NCI-H748 treated with DMSO at 0.1 percent for 48 hours (cell line): ENCODE measurements at places on chromosomes 3 and 15.

DNA sequence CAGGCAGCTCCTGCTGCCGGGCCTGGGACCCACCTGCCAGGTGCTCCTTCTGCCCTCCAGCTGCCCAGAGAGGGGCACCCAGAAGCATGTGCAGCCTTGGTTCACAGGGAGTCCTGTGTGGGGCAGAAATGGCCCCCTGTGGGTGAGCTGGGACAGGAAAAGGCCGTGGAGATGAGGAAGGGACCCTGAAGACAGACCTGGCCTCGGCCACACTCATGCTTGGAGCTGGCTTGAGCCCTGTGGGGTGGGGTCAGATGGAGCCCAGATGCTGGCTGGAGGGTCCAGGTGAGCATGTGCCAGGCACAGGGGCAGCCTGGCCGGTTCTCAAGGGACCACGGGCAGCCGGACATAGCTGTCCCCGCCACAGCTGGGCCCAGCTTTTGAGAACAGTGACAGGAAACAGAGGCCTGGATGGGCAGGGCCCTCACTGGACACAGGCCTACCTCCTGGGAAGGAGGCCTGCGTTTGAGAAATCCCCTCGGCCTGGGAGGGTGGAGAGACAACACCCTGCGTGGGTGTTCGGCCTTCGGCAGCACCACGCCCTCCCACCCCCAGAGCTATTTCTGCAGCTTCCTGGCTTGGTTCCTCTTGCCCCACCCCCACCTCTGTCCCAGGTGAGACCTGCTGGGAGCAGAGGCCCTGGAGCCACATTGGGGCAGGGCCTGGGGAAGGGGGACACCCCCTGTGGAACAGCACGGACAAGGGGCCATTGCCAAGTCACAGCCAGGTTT is 132.6 kb upstream of the MEF2A start:
- DNase-seq = no peak

GRCh38 chr3:161220850-161221753 is at the start of gene NMD3:
NMD3 (plus strand) TSS chr3:161221311; CDS start chr3:161222014, 703 bp downstream.
- DNase-seq = peak; percentile 62

DNA sequence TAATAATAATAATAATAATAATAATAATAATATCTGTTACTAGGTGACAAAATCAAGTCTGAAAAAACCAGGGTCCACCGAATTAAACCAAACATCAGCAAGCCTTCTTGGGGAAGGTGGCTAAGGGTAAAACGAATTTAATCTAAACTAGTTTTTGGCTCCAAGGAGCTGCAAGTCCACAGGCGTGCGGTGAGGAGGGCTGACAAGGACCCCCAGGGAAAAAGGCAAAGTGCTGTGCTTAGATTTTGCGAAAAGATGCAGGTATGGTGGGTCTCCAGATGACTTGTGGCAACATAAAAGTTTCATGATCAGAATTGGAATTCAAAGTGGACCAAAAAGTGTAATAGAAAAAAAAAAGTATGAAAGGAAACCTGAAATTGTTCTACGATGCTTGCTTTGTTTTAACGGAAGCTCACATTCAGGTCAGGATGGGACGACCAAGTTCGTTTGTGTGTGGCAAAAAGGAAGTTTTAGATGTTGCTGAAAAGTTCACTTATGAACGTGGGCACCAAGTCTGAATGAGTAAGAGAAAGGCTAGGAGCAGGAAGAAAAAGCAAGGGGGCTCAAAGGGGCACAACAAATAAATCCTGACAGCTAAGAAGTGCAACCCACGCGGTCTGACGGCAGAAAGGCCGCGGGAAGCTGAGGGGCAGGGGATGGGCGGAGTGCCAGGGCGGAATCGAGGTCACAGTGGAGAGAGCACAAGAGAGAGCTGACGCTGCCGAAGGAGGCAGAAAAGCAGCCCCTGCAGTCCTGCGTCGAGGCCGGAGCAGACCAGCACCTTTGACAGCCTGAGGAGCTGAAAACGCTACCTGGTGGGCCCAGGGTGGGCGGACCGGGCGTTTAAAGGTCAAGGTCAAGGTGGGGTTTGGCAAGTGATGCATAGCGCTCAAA is 1.1 kb downstream of the WDR82 start:
- no peak for DNase-seq

- no peak for DNase-seq
Observed at GRCh38 chr3:125165189-125165947, 47.2 kb downstream of the SLC12A8 start.

DNA sequence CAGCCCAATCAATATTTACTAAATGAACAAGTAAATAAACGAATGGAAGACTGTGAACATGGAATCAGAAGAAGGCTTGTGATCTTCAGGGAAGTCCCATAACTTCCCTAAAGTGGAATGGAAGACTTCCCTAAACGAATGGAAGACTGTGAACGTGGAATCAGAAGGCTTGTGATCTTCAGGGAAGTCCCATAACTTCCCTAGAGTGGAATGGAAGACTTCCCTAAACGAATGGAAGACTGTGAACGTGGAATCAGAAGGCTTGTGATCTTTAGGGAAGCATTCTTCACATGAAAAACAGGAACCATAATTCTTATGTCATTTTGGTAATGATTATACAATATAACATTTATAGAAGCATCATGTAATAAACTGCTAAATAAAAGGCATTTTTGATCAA is 38.8 kb downstream of the EOGT start:
- DNase-seq = no peak

DNA sequence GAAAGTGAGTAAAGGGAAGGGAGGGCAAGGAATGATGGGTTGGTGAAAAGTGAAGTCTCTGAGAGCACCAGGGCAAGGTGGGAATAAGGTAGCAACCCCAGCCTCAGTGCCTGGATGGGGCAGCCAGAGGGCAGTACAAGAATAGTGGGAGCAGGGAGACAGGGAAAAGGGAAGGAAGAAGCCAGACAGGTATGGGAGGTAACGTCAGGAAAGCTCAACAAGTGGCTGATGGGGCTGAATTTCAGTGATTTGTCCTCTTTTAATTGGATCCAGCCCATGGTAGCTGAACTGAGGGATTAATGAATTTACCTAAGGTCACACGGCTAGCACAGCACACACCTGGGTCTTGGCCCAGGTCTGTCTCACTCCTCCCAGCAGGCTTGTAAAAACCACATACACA is 12.6 kb downstream of the RORA start:
- DNase-seq = no peak

DNA sequence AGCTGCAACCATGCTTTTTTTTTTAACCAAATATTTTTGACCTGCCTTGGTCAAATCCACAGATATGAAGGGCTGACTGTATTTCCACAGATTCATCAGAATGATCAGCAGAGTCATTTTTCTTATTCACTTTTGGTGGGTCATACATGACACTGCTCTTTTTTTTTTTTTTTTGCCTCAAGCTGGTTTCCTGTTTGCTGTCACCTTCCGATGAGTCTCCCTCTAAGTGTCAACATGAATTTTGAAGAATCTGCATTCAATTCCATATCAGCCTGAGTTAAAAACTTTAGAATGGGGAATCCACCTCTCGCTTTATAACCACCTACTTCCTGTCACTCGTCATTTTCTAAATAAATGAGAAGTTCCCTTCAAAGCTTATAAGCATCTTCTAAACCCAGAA is 2.2 kb upstream of the SLC12A8 start:
- DNase-seq = no peak

DNA sequence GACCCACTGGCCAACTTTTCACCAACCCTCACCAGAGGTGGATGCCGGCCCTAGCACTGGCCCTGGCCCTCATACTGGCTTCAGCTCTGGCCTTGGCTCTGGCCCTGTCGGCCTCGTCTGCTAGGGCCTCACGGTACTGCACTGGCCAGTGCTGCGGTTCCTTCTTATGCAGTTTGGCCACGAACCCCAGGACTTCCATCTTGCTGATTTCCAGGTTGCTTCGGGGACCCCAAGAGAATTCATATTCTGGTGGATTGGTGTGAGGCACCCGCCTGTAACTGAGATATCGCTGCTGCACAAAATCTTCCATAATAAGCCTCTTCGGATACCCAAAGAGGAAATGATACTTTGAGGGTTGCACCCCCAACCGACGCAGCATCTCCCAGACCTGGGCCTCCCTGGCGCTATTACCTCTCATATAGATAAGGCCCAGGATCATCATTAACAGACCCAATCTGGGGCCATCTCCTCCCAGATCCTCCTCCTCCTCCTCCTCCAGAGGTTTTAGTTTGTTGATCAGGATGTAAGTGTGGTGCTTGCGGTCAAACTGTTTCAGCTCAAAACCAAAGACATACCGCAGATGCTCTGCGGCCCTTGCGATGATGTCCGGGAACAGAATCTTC is 883 bp downstream of the MAGEF1 start:
- DNase-seq = no peak

DNA sequence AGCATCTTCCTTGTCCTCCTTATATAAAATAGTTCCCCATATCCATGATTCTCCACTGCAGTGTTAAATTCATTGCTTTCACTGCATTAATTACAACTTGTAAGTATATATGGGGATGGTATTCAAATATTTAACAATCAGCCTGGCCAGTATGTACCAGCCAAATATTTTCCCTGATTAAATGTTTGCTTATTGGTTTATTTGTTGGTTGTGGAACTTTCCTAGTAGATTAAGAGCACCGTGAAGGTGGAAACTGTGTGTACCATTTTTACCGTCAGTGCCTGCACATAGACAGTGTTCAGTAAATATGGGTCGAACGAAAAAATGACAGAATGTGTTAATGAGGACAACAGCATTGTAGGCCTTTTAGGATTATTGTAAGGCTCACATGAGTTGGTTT is 7.0 kb downstream of the LAMP3 start:
- DNase-seq = no peak

- DNase-seq = no peak
Observed at GRCh38 chr15:63880744-63881143, 47.0 kb upstream of the HERC1 start.

- DNase-seq = no peak
Observed at GRCh38 chr3:137468446-137468845, 295.7 kb upstream of the SOX14 start.

GRCh38 chr3:48929358-48930035 is 10.9 kb downstream of the ARIH2 start:
- DNase-seq = no peak

GRCh38 chr15:59642351-59642750 is 15.0 kb downstream of the GTF2A2 start:
- no peak for DNase-seq
